ENCODE measurements at places on chromosomes 4 and X.

- DNase-seq, result no peak
These were observed 2733.3 kb downstream of the PCDH7 start for GRCh38 chr4:33453436-33453835.

- DNase-seq, result no peak
These were observed 725.5 kb upstream of the ATOH1 start for GRCh38 chr4:93103042-93103441.

GRCh38 chrX:3191796-3192195 lies 150.5 kb downstream of the ARSF start:
- peak; percentile 22 for DNase-seq

GRCh38 chrX:4661771-4662170 lies 948.3 kb upstream of the PRKX start:
- DNase-seq, result peak; percentile 0

DNA sequence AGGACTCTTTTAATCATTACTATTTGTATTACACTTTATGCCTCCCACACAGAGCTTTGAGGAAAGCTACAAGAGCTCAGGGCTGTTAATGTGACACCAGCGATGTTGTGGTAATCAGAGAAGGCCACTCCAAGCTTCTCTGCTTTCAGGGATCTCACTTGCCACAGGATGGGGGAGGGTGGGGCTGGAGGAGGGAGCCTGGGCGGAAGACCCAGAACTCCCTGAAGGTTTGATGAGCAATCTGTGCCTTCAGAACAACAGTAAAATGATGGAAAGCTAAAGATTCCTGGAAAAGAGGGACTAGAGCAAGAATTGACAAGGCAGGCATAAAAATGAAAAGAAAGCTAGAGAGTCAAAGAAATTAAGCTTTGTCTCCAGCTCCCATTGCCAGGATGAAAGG lies 75.6 kb downstream of the MAML3 start:
- DNase-seq, result peak; percentile 74

DNA sequence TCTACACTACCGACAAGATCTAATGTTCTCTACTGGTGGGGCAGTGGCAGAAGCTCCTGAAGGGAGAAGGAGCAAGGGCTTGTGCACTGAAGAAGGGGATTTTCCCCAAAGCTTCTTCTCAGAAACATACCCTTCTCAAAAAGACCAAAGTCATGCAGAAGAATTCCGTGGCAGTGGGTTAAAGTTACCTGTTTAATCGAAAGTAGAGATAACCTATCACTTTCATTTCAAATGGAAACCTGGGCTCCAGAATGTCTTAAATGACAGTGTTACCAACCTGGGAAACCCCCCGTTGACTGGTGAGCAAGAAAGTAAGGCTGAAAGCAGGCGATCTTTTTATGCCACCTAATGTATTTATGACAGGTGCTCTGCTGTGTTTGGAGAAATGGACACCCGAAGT lies 92.5 kb upstream of the TEX13D start:
- no peak for DNase-seq

GRCh38 chr4:145815027-145815612 lies 123.5 kb downstream of the ZNF827 start:
- DNase-seq, result no peak

GRCh38 chrX:112865464-112866025 lies 24.9 kb upstream of the AMOT start:
- DNase-seq, result no peak

- no peak for DNase-seq
These were observed 13.8 kb downstream of the FRYL start for GRCh38 chr4:48766131-48766792.

DNA sequence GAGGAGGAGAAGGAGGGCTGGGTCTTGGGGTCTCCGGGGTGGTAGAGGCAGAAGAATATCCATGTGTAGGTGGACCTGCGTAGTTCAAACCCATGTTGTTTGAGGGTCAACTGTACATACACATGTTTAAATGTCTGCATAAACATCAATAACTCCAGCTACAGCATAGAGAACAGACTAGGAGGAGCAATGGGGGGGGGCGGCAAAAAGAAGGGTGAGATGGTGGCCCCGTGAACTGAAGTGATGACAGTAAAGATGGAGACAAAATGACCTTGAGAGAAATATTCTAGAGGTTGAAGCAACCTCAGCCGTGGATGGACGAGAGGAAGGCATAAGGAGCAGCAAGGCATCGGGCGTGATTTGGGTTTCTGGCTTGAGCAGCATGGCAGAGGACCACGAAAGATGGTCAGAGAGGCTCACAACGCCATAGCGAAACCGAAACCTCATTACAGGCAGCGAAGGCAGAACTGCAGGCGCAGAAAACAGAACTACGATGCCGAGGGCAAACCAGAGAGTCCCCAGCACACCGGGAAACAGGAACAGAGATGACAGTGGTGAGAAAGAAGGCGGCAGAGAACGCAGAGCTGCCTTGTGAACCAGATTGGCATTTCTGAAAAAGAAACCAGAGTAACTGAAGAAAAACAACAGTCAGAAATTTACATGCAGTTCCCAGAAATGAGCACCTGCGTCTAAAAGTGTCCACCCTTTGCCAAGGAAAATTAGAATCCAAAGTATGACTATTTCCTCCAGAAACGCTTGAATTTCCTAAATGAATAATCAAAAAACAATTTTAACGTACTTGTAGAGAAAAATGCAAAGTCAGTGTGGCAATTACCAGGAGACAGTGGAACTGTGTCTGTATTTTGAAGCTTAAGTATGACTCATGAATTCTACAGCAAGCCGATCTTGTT lies 50.3 kb upstream of the ENPP6 start:
- DNase-seq, result peak; percentile 83

DNA sequence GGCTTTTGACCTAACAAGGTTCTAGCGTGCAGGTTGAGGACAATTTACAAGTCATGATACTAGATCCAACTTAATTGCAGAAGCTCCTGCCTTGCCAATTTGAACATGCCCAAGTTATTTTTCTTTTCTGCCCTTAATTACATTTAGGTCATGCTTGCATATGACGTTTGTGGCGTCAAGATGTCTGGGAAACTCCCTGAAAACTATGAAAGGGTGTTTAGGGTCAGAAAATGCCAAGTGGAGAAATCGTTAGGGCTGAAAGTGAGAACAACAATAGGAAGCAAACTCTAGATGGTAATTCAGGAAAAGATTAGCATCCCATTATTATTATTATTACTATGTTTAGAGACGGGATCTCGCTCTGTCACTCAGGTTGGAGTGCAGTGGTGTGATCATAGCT lies 38.2 kb upstream of the PLAC8 start:
- no peak for DNase-seq

DNA sequence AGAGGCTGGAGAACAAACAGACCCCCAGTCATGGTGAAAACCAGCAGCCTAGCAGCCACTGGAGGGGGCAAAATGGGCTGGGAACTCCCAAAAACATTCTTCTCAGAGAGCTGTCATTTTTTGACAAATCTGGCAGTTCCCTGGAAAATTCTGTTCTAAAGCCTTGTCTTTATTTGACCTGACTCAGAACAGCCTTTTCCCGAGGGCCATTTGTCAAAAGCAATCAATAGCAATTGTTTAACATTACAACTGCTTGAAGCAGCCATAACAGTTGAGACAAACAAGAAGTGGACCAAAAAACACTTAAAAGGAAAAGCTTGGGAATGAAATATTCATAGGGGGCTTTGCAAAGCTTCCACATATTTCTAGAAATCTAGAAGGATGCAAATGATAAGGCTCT lies 39.6 kb downstream of the SOWAHB start:
- no peak for DNase-seq

- DNase-seq, result no peak
These were observed 986.4 kb downstream of the NLGN4X start for GRCh38 chrX:5242091-5242790.

GRCh38 chr4:142923619-142924018 lies 77.5 kb upstream of the INPP4B start:
- peak; percentile 30 for DNase-seq

DNA sequence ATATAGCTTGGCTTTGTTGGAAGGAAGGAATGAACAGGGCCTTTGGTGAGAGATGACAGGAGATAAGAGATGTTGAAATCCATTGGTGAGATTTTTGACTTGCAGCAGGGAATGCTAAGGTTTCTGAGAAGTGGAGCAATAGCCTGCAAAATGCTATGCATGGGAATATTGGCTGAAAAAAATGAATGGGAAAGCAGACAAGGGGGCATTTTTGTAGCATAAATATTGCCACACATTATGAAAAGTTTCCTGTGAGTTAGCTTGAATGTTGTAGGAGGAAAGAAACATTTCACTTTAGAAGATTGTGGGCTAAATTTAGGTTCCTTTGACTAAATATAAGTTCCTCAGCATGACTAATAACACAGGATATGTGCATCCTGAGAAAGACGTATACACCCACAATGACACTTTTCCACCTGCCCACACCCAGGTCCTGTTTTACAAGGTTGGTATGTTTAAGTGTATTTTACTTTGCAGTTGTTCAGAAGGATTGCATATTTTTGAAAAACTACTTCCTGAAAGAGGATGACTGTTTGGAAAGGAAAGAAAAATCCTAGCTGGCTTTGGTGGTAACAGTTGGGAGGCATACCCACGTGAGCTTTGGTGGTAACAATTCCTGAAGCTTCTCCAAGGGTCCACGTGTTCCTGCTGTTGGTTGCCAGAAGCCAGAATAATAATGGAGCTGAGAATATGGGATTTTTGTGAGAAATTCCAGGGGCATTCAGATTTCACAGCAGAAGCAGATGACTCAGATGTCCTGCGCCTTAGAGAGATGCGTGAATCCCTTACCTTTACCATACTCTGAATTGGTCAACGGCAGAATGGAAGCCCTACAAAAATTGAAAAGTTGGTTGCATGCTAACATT lies 28.5 kb downstream of the PHEX start:
- peak; percentile 7 for DNase-seq

DNA sequence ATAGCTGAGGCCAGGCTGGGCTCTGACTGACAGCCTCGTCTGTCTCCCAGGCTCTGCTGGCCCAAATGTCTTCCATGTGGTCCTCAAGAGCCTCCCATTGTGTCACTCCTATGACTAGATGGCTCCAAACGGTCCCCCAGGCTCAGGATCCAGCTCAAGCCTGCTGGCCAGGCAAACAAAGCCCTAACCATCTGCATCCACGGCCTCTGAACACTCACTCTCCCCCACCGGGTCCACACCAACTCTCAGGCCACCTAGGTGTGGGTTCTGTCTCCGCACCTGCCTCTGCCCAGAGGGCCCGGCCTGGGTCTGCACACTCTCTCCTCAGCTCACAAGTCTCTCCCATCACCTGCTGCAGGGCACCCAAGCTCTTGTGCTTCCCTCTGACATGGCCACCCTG lies 52.9 kb downstream of the JAKMIP1 start:
- DNase-seq, result no peak

DNA sequence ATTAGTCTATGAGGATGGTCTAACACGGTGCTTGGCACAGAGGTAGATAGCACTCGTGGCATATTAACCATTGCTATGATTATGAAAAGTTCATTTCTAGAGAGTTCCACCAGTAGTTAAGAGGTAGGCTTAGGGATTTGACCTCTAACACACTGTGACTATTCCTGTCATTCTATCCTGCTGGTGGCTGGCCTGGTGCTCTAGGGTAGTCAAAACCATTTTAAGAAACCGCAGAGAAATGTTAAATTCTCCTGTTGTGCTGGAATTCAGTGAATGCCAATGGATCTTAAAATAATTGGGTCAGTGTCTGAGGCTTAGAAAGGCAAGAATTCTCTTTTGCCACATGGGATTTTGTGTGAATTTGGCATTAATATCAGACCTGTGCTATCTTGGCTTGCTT lies 53.9 kb downstream of the VGLL1 start:
- DNase-seq, result no peak

DNA sequence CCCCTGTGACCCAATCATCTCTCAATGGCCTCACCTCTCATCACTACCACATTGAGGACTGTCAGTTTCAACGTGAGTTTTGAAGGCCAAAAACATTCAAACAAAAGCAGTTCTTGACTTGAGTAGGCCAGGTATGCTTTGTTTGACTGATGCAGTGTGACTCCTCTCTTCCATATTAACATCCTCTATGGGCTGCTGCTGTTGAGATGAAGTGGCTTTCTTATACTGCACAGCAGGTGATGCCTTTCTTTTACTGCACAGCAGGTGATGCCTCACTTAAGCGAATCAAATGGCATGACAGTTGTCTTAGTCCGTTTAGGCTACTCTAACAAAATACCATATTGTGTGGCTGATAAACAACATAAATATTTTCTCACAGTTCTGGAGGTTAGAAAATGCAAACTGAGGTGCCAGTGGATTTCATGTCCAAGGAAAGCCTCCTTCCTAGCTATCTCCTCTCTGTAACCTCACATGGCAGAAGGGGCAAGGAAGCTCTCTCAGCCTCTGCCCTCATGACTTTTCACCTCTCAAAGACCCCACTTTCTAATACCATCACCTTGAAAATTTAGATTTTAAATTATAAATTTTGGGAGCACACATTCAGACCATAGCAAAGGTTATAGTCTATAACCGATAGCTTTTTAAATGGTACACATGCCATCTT lies 2267.9 kb upstream of the AGA start:
- no peak for DNase-seq

GRCh38 chrX:15911734-15912550 lies 57.3 kb upstream of the AP1S2 start:
- peak; percentile 17 for DNase-seq

- DNase-seq, result no peak
These were observed 9.8 kb upstream of the FRAS1 start for GRCh38 chr4:78047366-78047765.

DNA sequence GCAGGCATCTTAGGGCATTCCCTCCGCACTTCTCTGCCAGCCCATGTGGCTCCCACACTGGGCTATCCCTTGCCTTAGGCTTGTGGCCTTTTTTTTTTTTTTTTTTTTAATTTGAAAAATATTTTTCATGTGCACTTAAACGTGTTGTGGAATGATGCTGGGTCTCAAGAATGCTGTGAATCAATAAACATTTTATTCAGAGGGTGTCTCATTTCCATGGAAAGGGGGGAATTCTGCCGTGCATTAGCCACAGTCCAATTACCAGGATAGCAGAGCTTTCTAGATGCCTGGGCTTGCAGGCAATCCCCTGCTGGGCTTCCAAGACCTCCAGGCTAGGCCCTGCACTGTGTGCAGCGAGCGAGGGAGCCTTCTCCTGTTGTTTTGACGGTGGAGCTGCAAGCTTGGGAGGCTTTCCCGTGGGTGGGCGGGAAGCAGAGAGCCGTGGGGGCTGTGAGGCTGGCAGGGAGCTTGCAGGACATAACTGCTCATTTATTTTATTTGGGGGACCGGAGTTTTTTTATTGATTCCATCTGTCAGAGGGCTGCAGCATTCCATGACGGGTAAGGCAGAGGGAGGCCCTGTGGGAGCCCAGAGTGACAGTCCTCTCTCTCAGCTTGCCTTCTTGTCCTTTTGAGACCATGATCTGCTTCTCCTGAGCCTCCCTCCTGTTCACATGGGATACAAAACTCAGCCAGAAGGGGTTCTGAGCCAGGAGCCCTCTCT lies 2.6 kb upstream of the CPZ start:
- DNase-seq, result no peak
